ENCODE measurements at places on chromosomes 5 and 9.
A peak's percentile ranks its signal among the peaks of the same experiment; 100 is the strongest.

DNA sequence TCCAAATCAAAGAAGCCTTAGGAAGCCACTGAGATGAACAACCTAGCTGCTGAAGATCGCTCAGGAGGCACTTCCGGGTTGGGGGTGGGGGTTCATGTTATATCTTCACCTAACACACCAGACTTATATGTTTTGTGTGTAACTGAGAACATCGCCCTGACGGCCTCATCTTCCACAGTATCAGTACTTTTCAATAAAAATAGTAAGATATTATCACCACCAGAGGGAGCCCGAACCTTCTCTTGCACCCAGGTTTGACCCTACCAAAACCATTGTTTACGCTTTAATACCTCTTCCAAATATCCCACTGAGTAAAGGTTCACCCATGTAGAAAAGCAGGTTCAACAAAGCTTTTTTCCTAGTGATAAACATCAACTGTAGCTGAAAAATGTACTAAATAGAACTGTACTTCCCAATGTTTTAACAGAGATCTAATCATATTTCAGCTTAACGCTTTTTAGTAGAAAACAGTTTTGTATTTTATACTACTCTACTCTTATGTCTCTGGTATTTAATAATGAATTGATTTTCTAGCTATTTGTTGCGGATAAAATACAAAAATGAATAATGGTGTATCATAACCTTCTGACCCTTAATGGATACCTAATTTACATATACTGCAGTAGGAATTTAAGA, 244.0 kb downstream of the EPB41L4A start:
- DNase-seq, result peak; percentile 43

DNA sequence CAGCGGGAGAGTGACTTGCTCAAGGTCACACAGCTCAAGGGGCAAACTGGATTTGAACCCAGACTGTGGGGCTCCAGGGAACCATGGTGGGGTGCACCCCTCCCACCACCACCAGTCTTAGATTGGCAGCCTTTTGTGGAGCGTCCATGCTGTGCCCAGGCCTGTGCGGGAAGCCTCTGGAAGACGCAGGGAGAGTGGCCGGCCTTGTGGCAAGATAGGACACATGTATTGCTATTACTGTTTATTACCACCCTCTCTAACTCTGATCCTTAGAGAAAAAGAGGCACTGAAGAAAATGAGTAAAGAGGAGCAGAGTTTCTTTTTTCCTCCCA, 25.4 kb upstream of the SH3PXD2B start:
- DNase-seq, result no peak

DNA sequence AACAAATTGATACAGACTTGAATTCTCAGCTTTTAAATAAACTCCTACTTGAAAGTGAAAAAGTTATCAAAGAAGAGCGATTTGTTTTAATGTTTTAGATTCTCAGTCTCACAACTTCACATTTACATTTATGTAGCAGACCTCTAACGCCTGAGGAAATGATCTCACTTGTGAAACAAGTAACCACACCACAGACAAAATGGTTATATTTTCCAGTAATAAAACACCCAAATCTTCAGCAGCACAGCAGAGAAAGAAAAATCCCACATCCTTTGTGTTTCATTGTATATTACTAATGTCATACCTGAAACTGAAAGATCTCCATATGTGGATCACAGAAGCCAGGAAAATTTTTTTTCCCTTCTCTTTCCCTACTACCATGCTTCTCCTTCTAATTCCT, 29.8 kb upstream of the GZMA start:
- peak; percentile 18 for DNase-seq

- no peak for DNase-seq
These were observed 1.0 kb downstream of the FAM221B start for GRCh38 chr9:35827486-35827885.

- DNase-seq, result peak; percentile 61
These were observed 46.0 kb downstream of the CNOT6 start for GRCh38 chr5:180540050-180540694.

DNA sequence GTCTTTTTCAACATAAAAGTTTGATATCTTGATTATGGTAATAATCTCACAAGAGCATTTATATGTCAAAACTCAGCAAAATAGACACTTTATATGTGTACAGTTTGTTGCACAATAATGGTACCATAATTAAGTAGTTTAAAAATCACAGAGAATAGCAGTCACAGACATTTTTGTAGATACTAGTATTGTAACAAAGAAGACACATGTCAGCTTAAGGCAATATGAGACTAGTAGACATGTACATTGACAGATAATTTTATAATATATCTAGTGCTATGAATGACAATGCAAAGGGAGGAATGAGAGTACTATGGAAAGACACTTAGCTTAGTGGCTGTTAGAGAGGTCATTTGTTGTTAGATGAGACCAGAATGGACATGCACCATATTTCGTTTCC, 1490.6 kb upstream of the CDH6 start:
- no peak for DNase-seq

DNA sequence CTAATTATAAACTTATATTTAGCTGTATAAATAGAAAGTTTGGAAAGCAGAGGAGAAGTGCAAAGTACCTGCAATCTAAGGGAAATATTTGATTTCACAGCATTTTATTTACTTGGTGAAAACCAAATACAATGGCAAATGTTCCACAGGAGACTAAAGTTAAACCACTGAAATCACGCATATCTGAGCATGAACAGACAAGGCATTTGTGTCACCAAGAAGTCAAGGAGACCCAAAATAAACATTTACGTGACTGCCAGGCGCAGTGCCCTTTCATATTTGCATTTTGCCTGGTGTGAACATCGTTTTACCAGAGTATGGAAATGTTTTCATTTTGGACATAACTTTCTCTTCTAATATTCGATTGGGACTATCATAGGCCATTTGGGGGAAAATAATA, 20.6 kb downstream of the UGCG start:
- DNase-seq, result no peak

DNA sequence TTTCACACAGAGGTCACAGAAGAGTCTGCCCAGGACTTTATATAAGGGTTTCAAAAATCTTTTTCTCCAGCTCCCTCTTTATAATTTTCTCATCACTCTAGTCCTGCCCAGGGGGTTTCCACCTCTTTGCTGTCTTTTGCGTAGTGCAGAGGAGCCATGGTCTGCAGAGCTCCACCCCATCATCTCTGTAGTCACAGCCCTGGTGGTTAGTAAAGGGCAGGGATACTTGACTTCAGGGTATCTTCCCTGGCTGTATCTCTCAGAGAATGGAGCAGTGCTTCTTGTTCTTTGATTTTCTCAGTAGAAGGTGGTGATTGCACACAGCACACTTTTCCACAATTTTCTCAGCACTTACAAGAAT, 900.6 kb upstream of the COX7C start:
- DNase-seq, result no peak

- no peak for DNase-seq
These were observed 56.0 kb upstream of the RARS1 start for GRCh38 chr5:168430296-168430695.

DNA sequence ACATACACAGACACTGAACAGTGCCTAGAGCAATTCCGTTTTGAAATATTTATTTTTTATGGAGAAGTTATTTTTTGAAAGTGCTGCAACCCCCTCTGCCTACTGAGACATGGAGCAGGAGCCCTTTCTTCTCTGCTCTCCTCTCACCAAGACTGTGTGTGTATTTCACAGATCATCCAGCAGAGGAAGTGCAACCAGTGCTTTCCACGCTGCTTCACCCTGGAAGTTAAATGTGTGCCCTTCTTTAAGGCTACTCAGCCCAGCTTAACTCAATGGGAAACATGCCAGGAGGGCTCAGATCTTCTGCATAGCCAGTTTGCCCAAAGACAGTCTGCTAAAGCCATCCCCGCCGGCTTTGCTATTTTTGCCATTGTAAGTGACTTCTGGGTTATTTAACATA, 606.3 kb downstream of the TLE1 start:
- no peak for DNase-seq

DNA sequence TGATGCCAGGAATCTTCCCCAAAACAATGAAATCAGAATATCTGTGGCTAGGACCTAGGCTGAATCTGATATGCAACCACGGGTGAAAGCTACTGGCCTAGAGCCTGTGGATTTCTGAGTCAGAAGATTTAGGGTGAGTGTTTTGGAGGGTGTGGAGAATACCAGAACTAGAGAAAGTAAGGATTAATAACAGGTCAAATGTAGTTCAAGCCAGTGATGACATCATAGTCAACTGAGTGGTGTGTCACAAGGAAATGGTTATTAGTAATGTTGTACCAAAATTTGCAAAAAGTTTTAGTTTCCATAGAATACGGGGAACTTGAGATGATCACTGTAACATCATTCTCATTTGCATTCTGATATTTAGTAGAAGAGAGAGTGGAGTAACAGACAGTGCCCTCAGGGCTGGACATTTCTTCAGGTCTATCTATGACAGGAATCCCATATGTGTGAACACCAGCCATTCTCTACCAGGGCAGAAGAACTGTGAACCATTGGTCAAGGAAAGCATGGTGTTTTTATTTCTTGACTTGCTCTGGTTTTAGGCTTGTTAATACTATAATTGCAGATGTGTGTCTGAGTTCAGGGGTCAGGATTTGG, 3.7 kb downstream of the GALNT12 start:
- no peak for DNase-seq

DNA sequence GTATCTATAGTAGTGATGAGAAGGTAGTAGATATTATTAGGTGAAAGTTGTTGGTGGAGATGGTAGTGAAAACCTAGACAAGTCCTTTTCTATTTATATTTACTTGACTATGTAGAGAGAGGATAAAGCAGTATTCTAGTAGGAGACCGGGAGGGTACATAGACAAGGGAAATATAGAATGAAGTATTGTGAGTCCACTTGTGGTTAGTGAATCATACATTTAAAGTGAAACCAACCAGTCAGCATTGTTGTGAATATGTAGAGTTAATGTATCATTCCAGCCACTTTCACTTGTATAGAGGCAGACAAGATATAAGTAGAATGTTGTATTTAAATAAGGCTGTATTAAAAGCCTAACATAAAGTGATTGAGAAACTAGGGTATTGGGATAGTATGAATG, 1711.3 kb upstream of the ACO1 start:
- DNase-seq, result no peak

DNA sequence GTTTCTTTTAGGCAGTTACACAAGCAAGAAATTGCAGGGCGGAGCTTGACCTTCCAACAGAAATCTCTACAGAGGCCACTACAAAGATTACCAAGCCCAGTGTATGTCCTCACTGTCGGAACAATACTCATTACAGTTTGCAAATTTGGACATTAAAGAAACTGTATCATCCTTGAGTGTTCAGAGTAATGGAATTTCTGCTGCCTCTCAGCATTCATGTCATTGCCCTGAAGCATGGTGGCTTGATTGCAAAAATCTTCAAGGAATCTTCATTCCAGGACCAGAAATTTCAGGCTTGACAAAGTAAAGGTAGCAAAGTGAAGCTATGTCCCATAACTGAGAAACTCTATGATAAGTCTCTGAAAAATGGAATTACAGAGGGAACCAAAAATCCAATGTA, 134.6 kb upstream of the MAP3K1 start:
- no peak for DNase-seq

DNA sequence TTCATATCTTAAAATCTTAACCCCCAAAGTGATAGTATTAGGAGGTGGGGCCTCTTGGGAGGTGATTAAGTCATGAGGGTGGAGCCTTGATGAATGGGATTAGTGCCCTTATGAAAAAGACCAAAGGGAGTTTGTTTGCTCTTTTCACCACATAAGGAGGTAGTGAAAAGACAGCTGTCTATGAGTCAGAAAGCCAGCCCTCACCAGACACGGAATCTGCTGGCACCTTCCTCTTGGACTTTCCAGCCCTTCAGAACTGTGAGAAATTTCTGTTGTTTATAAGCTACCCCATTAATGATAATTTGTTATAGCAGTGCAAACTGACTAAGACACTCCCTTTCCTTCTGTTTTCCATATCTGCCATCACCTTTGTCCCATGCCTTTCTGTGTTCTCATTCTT, 20.8 kb downstream of the IFNB1 start:
- no peak for DNase-seq

- DNase-seq, result no peak
These were observed 26.8 kb downstream of the JADE2 start for GRCh38 chr5:134552301-134552700.

DNA sequence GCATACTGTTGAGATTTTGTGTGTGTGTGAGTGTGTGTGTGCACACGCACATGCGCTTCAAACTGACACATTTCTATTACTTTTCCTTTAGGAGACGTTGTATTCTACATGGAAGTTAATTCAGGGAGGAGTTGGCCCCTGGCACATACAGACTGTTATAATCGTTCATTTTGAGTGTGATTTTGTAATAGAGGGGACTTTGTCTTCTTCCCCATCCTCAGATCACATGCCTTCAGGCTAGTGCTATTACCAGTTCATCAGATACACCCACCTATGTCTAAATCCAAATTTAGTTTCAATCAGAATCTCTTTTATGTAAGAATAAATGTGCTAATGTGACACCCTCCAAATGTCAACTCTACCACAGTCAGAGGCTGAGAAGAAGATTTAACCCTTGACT, 90.2 kb downstream of the FBXO4 start:
- DNase-seq, result no peak

- no peak for DNase-seq
These were observed 273.3 kb upstream of the TNC start for GRCh38 chr9:115391168-115391825.

DNA sequence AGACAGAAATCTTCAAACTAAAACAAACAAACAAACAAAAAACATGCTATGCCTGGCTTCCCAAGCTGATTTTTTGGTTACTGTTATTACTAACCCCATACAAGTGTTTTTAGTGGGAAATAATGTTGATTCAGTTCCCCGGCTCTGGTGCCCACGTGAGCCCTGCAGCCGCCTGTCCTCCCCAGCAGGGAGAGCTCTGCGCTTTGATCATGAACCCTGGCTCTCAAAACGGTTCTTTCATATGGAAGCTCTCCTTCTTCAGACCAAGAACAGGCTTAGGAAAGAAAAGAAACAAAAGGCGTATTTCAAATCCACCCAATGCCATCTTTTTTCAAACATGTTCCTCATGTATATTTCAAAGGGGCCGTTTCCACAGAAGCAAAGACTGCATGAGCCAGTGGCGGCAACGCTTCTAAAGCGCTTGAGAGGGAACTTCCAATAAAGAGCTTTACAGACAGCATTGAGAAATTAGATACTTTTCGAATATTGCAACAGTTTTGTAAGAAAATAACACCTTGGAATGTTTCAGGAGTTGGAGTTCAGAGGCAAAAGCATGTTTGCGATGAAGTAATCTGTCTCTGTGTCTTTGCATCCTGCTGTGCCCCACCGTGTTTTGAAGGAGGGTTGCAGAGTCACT, 74.8 kb downstream of the ICE1 start:
- DNase-seq, result peak; percentile 69

DNA sequence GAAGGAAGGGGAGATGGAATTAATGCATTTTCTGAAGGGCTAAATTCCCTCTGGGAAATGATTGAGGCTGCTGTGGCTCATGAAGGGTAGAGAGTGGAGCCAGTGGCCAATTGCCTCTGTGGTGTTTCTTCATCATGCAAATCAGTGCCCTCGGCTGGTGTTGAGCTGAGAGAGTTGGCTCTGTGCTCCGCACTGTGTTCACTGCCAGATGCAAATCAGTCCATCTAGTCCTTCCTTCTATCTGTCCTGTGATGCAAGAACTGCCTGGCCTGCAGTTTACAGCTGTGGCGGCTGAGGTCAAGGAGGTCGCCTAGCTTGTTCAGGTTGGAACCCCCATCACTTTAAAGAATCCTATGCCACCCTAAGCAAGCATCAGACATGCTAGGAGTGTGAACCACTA, 6.0 kb downstream of the TMEM171 start:
- no peak for DNase-seq

Data from GM13977 (cell line).